ENCODE measurements at places on chromosomes 16 and 17.

DNA sequence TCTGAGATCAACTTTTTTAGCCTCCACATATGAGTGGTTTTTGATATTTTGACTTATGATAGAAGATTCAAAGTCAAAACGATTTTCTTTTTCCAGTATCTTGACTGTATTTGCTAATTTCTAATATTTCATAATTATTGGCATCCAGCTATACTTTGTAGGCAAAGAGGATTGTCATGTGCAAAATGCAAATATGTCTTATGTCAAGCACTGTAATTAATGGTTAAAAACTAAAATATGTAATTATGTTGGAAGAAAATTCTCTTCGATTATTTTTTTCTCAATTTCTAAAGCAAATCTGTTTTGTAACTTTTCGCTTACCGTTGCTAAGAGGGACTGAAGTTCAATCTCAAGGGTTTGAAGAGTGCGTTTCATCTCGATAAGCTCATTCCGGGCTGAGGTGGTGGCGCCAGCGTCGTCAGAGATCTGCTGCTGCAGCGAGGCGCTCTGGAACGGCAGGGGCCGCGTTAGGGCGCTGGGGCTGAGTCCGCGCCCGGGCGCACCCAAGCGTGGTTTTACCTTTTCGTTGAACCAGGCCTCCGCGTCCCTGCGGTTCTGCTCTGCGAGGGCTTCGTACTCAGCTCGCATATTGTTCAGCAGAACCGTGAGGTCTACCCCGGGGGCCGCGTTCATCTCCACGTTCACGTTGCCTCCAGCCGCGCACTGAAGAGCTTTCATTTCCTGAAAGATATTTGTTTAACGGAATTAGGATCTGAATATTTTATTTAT, 3.0 kb downstream of the KRT27 start:
- DNase-seq = peak; percentile 4

DNA sequence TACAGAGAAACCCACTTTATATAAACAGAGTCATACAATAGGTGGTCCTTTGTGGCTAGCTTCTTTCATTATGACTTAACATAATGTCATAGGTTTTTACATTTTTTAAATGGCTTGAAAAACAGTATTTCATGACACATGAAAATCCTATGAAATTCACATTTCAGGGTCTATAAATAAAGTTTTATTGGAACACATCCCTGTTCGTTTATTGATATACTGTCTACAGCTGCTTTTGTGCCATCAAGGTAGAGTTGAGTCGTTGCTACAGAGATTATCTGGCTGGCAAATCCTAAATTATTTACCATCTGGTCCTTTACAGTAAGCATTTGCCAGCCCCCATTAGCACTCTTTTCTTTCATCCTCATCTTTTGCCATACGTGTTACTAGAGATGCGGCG, 2.3 kb downstream of the VPS4A start:
- DNase-seq = no peak

DNA sequence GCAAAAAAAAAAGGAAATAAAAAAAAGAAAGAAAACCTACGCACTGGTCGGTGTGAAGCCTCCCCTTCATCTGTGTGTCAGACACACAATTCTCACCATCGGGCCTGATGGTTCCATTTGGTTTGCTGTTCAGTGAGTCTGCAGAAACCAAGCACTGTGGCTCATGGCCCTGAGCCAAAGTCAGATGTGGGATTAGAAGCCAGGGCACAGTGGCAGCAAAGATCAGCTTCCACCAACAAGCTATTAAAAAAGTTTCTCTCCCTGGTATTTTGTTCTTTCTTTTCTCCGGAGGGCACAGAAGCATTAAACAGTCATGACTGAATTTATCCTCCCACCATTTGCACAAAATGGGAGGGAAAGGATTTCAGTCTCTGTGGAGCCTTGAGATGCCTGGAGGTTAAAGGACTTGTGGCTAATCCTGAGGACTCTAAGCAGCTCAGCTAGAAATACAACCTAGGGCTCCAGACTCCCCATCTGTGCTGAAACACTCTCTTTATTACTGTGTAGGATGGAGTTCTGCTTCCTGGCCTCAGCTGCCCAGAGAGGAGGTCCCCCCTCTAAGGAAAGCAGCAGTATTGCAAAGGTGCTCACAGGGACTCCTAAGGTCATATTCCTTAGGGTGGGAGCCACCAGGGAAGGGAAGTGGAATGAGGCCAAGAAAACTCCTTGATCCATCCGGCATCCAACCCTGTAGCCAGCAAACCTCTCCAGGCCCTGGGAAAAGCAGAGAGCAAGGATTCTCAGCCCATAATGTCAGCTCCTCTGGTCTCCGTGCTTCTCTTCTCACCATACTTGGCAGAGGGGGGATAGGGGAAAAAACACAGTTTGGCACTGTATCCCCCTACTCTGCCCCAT, 28.2 kb downstream of the SLC39A11 start:
- DNase-seq = no peak

GRCh38 chr17:46143827-46144236, 49.4 kb downstream of the KANSL1 start:
- no peak for DNase-seq

- no peak for DNase-seq
Measured at GRCh38 chr17:37118366-37119137, 169.8 kb downstream of the AATF start.

DNA sequence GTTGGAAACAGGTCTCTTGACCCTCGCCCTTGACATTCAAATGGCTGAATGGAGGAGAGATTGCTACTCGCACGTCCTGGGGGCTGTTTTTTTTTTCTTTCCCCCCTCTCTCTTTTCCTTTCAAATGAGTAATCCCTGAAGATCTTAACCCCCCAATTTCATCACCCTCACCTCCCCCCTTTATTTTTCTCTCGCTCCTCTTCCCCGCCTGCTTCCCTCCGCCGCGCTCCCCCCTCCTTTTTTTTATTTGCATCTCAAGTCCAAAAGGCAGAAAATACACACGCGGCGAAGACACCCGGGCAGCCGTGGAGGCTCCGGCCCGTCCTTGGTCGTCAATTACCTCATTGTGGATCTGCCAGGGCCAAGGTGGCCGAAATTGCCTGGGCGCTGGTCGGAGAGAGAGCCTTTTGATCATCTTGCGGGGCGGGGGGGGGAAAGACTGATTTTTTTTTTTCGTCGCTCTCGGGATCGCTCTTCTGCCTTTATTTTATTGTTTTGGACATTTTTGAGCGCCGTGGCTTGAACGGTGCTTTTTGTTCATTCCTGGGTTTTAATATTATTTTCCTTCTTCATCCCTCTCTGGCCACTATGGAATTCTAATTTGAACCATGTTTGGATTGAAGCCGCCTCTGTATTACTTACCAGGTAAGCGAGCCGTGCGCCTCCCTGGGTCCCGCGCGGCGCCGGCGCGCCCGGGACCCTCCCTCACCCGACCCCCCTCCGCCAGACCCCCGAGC, 57.2 kb upstream of the GSE1 start:
- no peak for DNase-seq

Measured in activated T-cell treated with anti-CD3 and anti-CD28 coated beads for 1 hour (primary cell).